ENCODE measurements at places on chromosomes 6 and 20.

DNA sequence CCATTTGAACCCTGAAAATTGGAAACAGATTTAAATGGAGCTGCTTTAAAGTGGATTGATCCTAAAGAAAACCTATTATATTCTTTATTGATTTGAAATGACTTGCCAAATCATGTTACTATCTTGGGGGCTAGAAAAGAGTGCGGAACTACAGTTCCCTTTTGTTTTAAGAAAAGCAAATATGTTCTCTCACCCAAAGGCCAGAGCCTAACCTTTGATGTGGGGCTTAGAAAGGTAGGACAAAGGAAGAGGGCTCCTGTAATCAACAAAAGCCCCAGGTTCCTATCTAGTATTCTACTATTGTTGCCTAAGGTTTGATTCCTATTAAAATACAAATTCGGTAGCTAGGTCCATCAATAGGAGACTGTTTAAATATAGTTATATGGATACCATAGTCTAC, 100.8 kb upstream of the BEND6 start:
- DNase-seq: no peak

DNA sequence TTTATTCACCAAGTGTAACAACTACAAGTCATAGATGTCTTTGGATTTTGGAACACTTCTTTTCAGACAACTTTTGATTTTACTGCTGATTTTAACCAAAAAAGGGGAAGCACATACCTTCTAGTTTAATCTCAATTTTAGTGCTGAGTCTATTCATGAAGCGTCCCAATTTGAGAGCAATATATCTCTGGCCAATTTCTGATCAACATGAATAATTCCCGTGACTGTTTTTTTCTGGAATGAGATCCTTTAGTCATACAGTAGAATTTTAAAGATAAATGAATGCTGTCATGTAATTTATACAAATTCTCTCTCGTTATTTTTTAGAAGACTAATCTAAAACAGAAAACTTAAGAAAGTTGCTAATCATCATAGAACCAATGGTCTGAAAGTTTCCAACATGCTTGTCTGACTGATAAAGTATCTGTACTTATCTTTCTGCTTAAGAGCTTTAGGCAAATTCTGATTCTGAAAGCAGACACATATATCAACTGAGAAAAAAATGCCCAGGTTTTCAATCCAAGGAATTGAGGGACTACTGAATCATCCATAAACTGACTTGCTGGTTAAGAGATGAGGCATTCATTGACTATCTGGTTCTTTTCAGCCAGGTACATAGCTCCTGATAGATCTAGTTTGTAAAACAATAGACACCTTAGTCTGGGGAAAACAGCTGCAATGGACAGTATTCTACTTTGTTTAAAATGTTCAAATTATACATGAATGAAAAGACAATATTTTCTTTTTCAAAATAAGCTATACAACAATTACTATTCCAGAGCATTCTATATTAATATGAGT, 657.5 kb downstream of the RFPL4B start:
- DNase-seq: no peak

- no peak for DNase-seq
Observed at GRCh38 chr6:16800341-16800740, 39.1 kb upstream of the ATXN1 start.

GRCh38 chr20:53221731-53222130, 249.6 kb downstream of the TSHZ2 start:
- no peak for DNase-seq

DNA sequence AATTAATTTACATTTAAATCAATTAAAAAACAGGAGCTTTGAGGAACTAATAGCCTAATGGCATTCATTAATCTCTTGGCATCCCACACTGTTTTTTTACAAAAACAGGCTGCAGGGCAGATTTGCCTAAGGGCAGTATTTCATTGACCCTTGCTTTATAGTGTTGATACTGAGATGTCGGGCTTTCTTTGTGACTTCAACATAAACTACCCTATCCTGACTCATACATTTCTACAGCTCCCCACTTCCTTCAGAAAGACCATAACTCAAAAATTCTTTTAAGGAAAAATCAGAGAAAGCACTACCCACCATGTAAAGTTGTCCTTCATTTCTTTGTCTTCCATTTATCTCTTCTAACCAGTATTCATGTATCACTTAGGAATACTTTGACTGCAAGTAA, 92.2 kb upstream of the NT5E start:
- no peak for DNase-seq

DNA sequence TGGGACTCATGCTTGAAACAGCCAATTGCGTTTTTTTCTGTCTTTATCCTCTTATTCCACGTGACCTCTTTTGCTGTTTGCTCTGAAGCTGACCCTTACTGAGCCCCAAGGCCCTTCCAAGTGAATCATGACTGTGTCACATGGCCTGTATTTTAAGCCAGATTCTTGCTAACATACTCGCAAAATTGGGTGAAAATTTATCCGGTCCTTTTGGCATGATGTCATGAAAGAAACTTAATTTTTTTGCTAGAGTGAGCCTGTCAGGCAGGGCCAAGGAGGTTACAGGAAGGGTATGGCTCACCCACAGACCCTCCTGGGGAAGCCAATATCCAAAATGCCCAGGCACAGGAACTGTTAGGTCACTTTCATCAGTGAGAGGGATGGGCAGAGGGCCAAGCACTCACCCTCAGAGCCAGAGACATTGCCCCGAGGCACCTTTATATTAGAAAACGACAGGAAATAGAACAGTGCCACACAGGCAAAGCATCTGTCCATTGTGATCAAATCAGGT, 296.7 kb downstream of the CDH26 start:
- DNase-seq: no peak

DNA sequence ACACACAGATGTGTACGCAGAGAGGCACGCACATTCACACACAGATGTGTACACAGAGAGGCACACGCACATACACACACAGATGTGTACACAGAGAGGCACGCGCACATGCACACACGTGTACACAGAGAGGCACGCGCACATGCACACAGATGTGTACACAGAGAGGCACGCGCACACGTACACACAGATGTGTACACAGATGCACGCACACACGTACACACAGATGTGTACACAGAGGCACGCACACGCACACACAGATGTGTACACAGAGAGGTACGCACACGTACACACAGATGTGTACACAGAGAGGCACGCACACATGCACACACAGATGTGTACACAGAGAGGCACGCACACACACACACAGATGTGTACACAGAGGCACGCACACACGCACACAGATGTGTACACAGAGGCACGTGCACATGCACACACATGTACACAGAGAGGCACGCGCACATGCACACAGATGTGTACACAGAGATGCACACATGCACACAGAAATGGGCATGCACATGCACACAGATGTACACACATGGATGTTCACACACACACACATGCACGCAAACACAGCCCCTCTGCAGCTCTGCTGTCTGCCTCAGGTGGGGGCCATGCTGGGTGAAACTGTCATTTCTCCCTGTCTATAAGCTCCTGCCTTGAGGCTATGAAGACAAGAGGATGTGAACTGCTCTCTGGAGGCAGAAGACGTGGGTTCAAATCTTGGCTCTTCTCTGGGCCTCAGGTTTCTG, 14.3 kb upstream of the MYT1 start:
- no peak for DNase-seq

DNA sequence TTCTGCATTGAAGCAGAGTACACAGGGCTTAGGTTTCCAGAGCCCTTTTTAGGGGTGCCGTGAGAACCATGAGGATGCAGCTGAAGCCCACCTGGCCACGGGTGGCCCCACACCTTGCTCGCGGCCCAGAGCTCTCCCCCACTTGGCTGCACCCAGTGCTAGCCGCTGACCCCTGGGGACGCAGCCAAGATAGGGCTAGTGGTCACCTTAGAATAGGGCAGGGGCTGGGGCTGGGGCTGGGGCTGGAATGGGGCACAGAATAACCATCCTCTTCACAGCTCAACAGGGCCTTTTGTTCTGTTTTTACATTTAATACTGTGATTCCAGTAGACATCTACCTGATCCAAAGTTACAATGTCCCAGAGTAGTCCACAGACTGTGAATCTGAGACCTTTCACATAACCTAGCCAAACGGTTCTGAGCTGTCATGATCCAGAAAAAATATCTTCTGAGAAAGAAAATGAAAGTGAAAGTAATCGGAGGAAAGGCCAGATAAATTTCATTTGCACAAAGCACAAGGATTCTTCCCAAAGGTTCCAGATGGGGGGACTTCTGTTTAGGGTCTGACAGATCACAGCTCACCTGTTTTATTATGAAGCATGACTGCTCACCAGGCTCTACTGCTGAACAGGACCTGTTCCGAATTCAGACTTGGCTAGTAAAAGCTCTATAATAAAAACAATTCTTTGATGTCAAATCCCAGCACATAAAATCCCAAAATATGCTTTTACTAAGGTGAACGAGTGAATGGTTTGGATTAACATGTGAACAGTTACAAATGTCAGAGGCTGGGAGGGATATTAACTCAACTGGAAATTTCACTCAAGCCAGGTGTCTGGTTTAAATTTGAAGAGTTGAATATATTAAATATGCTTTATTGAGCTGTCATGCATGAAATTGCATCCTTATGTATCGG, 401.9 kb downstream of the THBS2 start:
- DNase-seq: no peak

DNA sequence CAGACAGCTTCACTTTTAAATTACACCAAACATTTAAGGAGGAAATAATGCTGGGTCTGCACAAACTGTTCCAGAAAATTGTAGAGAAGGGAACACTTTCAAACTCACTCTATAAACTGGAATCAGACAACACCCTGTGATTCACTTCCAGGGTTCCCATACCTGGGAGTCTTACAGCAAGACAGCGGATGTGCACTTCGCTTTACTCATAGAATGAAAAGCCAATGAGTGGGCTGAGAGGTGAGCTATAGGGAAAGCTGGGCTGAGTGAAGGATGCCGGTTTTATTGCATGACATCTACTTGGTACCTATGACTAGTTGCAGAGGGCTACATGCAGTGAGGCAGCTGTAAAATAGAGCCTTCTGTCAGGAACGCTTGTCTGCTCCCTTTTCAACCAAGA, 152.1 kb downstream of the FNDC1 start:
- DNase-seq: no peak

GRCh38 chr6:100255701-100256100, 209.0 kb downstream of the SIM1 start:
- DNase-seq: no peak

- DNase-seq: no peak
Observed at GRCh38 chr20:12083269-12083668, 165.6 kb downstream of the BTBD3 start.

- DNase-seq: no peak
Observed at GRCh38 chr6:71091956-71092355, 135.1 kb upstream of the B3GAT2 start.

- no peak for DNase-seq
Observed at GRCh38 chr20:37901654-37902503, 1.0 kb upstream of the VSTM2L start.

DNA sequence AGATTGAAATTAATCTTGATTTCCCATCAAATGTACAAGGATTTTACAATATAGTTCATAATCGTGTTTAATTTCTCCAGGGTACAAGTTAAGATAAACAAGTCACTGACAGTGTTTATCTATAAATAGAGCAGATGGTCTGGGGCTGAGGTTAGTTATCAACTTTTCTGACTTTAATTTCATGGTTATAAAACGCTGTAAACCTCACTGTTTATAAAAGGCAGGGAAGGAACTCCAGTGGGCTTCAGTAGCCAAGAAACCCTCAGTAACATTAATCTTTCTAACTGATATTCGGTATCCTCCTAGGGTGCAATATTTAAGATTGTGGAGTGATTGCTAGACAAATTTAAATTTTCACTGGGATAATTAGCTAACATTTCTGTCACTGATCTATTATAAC, 68.6 kb downstream of the GFRAL start:
- no peak for DNase-seq

DNA sequence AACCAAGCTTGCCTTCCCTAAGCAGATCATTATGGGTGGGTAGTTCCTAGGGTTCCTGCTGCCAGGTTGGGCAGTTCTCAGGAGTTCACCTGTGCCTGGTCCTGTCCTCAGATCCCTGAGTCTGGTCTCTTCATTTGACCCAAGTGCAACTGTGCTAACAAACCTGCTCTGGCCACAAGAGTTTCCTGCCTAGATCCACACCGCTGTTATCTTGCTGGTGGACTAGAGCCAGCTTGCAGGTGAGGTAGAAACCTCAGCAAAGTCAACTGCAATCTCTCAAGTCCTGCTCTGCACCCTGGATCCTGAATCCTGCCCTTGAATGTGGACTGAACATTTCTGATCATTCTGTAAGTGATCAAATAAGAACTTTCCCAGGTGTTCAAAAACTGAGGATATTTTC, 191.8 kb upstream of the LRFN2 start:
- DNase-seq: no peak

GRCh38 chr6:136582711-136583471, 32.7 kb upstream of the MAP7 start:
- DNase-seq: no peak

DNA sequence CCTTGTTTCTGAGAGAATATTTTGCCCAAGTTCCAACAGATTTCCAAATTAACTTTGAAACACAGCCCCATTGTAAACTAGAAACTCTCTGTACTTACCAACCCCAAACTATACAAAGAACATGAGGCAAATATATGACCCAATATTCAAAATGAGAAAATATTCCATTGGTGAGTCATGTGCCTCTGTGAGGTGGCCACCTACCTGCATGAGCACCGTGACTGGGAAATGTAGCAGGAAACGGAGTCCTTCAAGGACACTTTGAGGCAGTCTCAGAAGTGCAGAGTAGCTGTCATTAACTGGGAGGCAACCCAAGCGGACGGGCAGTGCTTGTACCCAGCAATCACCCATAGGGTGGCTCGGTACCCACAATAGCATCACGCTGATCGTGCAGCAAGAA, 335.5 kb upstream of the NOX3 start:
- DNase-seq: no peak

DNA sequence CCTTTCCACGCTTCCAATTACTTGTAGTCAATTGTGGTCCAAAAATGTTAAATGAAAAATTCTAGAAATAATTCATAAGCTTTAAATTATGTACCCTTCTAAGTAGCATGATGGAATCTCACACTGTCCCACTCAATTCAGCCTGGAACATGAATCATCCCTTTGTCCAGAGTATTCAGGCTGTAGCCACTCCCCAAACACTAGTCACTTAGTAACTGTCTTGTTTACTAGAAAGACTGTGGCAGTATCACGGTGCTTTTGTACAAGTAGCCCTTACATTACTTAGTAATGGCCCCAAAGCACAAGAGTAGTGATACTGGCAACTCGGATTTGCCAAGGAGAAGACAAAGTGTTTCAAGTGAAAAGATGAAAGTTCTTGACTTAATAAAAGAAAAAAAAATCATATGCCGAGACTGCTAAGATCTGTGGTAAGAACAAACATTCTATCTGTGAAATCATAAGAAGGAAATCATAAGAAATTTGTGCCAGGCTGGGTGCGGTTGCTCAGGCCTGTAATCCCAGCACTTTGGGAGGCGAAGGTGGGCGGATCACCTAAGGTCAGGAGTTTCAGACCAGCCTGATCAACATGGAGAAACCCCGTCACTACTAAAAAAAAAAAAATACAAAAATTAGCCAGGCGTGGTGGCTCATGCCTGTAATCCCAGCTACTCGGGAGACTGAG, 168.5 kb upstream of the SIM1 start:
- no peak for DNase-seq

All from stimulated activated CD4-positive, alpha-beta T cell treated with anti-CD3 and anti-CD28 coated beads, Interleukin-1b, Interleukin-23, amount 100 ng/mL, for 1 hour (primary cell).